ENCODE measurements at places on chromosomes 12 and 14.
A peak's percentile ranks its signal among the peaks of the same experiment; 100 is the strongest.

DNA sequence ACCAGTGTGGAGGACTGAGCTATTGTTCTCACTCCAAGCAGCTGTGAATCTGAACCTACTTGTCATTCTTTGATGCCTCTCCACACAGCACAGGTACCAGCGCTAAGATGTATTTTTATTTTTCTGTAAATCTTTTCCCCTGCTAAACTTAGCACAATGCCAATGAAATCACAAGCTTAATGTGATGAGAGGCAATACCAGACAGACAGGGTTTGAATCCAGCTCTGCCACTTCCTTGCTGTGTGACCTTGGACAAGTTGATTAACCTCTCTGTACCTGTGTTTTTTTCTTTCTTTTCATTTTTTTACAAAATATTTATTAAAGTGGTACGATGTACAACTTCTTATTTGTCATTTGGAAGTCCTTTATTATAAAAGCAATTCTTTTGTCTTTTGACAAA is 757.6 kb downstream of the MED13L start:
- DNase-seq: no peak

- no peak for DNase-seq
These were observed 108.5 kb downstream of the ANO6 start for GRCh38 chr12:45324391-45324790.

DNA sequence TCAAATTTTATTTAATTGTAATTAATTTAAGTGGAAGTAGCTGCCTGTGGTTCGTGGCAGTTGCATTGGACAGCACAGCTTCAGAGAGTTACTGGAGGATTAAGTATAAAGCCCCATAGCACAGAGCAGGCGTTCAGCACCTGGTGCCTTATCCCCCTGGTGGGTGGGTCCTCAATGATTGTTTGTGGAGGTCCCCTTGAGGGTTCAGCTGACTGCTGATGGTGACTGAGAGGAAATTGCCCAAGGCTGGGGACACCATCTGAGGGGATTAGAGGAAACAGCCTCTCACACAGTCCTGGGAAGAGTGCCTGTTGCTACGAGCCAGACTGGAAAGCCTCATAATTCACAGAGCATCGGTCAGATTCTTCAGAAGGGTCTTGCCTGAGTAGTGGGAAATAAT is 83.4 kb upstream of the NOS1 start:
- no peak for DNase-seq

- peak; percentile 65 for DNase-seq
These were observed 60.2 kb upstream of the ATP2B1 start for GRCh38 chr12:89768586-89769482.

DNA sequence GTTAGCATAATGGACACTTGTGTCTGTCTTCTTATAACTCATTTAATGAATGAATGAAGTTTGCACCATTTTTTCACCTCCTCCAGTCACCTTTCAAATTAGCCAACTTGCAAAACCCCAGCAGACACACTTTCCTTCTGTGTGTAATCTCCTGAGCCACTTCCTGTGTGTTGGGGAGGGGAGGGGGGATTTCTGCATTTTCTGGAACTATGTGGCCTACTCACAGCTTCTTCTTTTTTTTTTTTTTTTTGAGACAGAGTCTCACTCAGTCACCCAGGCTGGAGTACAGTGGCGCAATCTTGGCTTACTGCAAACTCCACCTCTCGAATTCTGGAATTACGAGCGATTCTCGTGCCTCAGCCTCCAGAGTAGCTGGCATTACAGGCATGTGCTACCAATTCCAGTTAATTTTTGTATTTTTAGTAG is 4.1 kb upstream of the SERPINA1 start:
- peak; percentile 44 for DNase-seq
